ENCODE measurements at places on chromosomes 16 and 17.
A peak's percentile ranks its signal among the peaks of the same experiment; 100 is the strongest.

GRCh38 chr17:36086791-36087190, 3.2 kb downstream of the CCL3 start:
- DNase-seq: no peak

GRCh38 chr16:80114699-80115098, 426.1 kb upstream of the DYNLRB2 start:
- no peak for DNase-seq

DNA sequence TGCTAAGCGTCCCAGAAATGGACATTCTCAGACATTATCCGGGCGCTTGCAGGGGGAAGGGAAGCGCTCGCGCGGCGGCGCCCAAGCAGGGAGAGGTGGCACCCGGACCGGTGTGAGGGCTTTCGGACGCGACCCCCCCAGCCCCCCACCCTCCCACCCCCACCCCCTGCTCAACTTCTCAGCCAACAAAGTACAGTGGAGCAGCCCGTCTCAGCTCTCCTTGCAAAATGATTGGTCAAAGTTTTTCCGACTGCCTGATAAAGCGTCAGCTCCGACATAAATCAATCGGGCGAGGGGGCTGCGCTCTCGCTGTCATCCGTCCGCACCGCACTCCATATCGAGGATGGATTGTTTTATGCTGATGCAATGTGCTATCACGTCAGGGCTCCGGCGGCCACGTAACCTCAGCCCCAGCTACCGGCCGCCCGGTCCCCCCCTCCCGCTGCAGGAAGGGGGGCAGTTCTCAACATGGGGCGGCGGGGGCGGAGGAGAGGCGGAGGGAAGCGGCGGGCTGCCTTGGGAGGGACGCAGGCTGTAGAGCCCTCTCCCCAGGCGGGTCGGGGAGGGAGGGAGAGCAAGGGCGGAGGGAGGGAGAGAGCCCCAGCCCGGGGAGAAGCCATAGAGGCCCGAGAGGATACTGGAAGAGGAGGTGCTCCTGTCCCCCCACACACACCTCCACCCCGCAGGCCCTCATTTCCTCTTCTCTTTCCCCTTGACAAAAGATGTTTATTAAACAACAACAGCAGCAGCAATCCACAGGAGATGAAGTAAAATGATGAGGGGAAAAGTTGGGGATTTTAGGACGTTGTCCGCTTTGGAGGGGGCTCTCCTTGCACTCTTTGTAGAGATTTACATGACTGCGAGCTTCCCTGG, at the start of gene HOXB9:
TSS of gene HOXB9 (minus strand) at position 114 of the 873 bp plus-strand sequence. CDS start at position 25, 89 bp downstream.
- peak; percentile 92 for DNase-seq

DNA sequence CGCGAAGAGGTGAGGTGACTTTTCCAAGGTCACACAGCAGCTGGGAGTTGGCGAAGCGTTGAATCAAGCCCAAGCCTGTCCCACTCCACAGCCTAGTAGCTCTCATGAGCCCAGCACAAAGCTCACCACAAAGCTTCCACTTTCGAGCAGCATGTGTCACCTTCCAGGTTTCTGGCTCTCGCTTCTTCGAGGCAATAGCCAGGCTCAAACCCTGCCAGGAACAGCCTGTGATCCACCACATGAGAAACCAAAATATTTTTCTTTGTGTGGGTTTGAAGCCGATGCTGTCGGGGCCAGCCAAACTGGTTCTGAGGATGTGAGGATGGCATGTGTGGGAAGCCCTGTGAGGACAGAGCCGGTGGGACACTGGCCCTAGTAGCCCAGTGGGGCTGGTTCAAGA, 68.1 kb downstream of the COG7 start:
- no peak for DNase-seq

DNA sequence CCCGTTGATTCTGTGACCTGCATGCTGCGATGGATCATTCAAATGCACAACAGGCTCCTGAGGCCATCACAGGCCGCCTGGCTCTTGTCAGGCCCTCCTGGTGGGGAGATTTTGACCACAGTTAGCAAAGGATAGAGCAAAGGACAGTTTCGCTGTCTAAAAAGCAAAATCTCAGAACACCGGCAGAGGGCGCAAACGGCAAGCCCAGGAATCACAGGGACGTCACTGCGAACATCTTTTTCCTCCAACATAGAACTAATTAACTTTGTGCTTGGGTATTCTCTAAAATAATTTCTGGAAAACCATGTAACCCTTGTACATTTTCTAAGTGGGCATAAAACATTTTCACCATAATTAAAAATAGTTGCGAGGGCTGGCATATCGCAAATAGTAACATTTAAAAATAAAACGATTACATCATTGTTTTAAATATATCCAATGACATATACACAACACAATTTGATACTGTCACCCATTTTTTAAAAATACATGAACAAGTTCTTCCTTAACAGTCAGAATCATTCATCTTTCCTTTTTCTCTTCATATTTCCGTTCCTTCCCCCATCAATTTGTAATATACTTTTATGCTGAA, 19.7 kb upstream of the SLC47A1 start:
- peak; percentile 72 for DNase-seq

GRCh38 chr17:55219934-55220333, 44.8 kb upstream of the HLF start:
- DNase-seq: no peak

- no peak for DNase-seq
Observed at GRCh38 chr17:4127555-4127954, 15.3 kb downstream of the ZZEF1 start.

DNA sequence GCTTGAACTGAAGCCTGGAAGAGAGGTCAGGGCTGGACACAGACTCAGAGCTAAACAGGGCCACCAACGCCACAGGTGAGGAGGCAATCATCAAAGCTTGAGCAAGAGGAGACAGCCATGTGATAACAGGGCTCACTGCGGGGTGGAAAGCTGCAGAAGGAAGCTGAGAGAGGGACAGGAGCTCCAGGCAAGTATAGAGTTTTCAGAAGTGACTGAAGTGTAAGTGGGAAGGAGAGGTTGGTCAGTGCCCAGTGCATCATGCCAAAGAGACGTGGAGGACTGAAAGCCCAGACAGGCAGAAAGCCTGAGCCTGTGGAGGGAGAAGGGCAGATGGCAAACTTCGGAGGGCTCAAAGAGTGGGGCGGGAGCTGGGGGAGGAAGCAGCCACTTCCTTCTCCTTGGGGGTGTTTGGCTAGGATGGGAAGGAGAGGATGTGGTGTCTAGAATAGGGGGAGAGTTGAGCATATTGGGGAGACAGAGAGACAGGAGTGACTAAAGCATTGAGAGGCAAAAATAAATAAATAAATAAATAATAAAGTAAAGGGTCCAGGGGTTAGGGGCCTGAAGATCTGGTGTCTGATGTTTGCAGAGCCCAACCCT, 2.6 kb downstream of the KIFC3 start:
- DNase-seq: no peak

DNA sequence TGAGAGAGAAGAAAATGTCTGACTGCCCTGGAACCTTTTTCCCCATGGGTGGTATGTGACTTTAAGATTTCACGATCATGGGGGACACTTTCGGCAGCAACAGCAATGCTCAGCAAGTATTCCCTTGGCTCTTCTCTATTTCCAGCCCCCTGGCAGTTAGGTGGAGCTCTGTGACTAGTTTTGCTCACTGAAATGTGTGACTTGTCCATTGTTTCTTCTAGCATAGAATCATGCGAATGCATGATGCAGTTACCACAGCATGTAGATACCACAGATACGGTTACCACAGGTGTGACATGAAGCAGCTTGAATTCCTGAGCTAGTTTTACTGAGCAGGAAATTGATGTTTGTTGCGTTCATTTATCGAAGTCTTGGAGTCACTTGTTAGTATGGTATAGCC, 1034.5 kb upstream of the EEF2KMT start:
- no peak for DNase-seq

GRCh38 chr17:81027591-81028505, 7.1 kb upstream of the BAIAP2 start:
- no peak for DNase-seq

DNA sequence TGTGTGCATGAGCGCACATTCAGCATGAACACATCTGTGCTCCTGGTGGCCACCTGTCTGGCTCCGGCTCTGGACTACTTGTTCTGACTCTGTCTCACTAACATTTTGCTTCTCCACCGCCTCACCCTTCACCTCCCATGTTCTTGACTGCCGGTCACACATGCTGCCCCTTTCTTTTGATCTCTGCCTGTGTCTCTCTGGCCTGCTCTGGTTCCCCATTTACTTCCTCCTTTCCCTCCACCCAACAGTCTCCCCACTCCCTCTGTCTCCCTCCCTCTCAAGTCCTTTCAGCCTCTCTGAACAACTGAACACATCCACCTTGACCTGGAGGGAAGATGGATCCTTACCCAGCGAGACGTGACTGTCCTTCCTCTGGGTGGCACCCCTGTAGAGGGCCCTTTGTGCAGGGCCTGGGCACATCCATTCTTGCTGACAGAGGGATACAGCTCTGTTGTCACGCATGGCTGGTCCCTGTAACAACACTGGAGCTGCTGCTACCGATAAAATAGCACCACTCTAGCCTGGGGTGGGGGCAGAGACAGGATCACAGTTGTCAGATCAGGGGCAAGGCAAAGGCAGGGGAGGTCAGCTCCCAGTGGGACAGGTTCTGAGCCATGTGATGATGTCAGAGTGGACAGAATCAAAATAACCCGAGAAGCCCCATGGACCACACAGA, 11.0 kb downstream of the ZSCAN32 start:
- no peak for DNase-seq

- DNase-seq: no peak
Observed at GRCh38 chr17:59683283-59683682, 23.9 kb downstream of the PTRH2 start.

GRCh38 chr16:588639-588888, 1.3 kb upstream of the RAB40C start:
- DNase-seq: no peak

DNA sequence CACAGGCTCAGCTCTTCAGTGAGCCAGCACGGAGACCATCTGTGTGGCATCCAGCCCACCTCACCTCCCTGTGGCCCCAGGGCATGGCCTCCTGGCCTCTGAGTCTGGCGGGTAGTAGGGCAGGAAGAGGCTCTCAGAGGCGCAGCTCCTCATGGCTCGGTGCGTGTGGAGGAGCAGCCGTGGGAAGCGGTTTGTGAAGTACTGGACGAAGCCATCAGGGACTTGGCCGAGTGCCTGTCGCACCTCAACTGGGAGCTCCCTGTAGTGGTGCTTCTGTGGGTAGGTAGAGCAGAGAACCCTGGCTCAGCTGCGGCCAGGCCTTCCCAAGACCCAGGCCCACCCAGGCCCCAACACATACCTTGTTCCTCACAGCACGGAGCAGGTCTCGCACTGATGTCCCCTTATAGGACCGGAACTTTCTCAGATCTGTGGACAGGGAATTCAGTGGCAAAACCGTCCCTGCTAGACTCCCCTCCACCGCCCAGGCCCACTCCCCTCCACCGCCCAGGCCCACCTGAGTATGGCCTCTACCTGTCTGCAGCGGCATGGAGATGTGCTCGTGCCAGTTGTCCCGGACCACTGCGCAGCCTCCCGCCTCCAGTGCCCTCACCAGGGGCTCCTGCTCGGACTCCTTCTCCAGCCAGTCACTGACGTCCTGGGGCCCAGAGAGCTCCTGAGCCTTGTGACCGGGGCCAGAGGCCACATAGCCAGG, 12.2 kb downstream of the PLK1 start:
- DNase-seq: no peak

- DNase-seq: no peak
Observed at GRCh38 chr16:9489835-9490467, 398.5 kb downstream of the HAPSTR1 start.

DNA sequence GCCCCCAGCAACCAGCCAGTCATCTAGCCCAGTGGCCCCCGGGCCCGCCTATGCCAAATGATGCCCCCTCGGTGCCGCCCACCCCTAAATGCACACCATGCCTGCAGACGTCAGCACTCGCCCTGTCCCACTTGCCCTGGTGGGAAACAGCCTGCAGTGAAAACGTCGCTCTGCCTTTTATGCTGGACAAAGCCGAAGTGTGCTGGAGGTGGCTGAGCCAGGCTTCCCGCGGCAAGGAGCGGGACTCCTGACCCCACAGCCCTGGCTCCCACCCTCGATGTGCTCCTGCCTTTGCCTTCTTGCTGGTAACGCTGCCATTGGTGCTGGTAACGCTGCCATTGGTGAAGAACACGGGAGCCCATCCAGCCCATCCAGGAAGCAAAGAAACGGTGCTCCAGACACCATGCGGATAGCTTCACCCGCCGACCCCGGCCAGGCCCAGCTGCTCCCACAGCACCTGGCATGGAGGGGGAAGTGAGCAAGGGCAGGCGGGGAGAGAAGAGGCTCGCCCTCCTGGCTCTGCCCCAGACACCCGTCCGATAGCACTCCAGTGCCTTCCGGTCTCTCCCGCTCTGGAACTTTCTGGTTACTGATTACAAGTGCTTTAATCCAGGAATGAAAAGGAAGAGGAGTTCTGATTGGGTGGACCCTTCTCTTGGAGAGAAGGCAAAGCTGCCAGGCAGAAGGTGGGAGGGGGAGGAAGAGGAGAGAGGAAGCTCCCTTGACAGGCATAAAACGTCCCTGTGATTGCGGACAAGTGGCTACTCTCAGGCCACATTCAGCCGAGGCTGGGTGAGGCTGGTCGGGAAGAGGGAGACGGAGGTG, 4.0 kb upstream of the BAIAP2 start:
- DNase-seq: no peak

DNA sequence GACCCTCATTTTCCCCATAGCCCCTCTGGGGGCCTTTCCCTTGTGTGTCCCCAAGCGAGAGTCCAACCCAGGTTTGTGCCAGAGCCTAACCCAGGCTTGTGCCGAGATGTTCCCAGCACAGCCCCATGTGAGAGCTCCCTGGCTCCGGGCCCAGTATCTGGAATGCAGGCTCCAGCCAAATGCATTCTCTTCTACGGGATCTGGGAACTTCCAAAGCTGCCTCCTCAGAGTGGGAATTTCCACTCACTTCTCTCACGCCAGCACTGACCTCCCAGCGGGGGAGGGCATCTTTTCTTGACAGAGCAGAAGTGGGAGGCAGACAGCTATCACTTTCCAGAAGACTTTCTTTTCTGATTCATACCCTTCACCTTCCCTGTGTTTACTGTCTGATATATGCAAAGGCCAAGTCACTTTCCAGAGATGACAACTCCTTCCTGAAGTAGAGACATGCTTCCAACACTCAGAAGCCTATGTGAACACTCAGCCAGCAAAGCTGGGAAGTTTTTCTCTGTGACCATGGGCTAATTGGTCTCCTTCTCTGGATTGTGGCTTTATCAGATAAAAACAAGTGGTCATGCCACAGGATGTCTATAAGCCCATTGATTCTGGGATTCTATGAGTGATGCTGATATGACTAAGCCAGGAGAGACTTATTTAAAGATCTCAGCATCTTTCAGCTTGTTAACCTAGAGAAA, 2.5 kb upstream of the CCL2 start:
- peak; percentile 69 for DNase-seq

GRCh38 chr17:17416400-17417360, 60.1 kb upstream of the MED9 start:
- peak; percentile 37 for DNase-seq

- DNase-seq: no peak
Observed at GRCh38 chr16:4213737-4214136, 28.1 kb downstream of the SRL start.
